Memory B cell (primary cell): ENCODE measurements at places on chromosomes 11 and 22.

GRCh38 chr22:40939202-40939601 lies 12.0 kb upstream of the RBX1 start:
- no peak for DNase-seq

- no peak for DNase-seq
Measured at GRCh38 chr11:119652907-119653659, 75.9 kb downstream of the NECTIN1 start.

DNA sequence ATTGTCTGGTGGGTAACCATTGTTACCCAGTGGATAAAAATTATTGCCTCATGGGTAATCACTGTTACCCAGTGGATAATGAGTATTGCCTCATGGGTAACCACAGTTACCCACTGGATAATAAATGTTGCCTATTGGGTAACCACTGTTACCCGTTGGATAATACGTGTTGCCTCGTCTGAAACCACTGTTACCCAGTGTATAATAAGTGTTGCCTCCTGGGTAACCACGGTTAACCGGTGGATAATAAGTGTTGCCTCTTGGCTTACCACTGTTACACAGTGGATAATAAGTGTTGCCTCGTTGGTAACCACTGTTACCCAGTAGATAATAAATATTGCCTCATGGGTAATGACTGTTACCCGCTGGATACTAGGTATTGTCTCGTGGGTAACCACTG lies 20.9 kb upstream of the NXPE4 start:
- no peak for DNase-seq

DNA sequence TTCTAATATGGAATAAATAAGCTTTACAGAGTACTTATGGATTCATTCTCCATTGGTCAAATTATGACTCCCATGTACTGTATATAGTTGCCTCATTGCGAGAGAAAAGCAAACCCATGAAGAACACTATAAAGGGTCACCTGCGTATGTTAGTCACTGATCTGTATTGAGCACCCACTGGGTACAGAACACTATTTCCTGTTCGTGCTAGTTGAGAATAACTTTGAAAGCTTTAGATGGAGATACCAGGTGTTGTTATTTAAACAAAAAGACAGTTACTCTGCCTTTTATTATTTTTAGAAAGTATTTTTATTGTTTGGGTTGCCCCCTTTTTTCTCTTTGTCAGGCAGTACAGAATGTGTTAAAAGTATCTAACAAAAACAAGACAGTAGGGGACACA lies 79.9 kb downstream of the DEUP1 start:
- no peak for DNase-seq

GRCh38 chr11:68297812-68298658 lies 14.4 kb upstream of the LRP5 start:
- peak; percentile 92 for DNase-seq

GRCh38 chr22:17258015-17258787 lies 39.0 kb upstream of the ADA2 start:
- DNase-seq, result peak; percentile 38

DNA sequence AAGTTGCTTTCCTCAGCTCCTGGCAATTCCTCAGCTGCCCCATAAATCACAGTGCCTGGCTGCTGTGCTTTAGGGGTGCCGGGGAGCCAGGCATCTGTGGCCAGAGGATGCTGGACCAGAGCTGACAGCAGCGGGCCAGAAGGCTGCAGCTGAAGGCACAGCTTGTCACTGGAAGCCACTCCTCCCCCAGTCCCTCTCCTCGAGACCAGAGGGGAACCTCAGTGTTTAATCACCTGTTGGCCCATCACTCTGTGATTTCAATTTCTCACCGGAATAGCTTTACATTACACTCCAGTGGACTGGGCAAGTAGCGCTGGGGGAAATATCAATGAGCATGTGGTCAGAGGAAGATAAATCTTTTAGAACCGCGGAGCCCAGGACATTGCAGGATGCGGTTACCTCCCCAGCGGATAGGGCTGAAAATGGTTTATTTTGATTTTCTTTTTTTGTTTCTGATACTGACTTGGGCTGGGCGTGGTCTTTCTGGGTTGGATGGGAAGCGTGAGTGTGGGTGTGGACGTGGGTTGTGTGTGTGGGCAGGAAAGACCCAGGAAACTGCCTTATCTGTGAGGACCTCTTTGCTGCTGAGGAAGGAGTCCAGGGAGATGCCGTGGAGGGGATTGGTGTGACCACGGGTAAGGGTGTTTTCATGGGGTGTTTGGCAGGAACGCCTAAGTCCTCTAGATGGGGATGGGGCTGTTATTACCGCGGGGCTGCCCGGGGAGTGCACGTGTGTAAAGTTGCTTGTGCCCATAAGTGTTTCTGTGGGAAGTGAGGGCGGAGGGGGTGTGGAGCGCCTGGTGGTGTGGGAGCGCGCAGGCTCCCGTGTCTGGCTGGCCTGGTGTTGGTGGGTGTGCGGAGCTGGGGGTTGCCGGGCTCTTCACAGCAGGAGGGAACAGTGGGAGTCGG lies 4.0 kb downstream of the DAGLA start:
- DNase-seq, result no peak

DNA sequence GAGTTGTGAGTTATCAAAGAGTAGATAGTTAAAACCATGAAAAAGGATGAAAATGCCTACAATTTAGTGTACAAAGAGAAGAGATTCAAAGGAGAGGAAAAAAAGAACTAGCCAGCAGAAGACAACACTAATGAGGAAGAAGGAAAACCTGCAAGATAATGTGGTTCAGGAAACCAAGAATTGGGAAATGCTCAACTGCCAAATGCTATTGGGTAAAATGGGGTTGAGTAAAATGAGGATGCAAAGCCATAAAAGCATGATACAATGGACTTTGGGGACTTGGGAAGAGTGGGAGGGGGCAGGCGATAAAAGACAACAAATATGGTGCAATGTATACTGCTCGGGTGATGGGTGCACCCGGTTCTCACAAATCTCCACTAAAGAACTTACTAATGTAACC lies 7.6 kb upstream of the OR52K2 start:
- DNase-seq, result no peak

DNA sequence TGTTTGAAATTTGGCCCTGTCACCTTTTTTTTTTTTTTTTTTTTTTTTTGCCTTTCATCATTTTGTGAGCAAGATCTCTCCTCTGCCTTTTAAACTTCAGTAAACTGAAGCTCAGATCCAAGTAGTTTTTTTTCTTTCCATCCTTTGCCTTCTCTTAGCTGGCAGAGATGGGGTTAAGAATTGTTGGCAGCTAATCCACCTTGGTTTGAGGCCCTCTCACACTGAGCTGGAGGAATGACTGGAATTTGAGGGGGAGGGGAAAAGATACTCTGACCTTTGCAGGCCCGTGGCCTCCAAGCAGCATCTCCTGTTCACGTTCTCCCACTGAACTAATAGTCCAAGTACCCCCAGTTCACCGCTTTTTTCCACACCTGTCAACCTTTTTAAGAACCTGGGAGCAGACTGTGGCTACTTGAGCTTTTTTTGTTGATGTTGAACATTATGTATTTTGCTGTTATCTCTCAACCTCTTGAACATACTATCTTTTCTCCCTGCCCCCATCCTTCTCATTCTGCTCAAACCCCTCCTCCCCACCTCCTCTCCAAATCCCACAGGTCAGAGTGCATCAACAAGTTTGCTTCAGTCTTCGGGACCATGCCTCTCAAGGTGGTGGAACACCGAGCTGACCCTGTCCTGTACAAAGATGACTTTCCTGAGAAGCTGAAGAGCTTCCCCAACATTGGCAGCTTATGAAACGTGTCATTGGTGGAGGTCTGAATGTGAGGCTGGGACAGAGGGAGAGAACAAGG lies 66.2 kb downstream of the ALX4 start:
- DNase-seq, result no peak

GRCh38 chr11:130212431-130212961 lies 52.9 kb downstream of the ST14 start:
- DNase-seq, result no peak

DNA sequence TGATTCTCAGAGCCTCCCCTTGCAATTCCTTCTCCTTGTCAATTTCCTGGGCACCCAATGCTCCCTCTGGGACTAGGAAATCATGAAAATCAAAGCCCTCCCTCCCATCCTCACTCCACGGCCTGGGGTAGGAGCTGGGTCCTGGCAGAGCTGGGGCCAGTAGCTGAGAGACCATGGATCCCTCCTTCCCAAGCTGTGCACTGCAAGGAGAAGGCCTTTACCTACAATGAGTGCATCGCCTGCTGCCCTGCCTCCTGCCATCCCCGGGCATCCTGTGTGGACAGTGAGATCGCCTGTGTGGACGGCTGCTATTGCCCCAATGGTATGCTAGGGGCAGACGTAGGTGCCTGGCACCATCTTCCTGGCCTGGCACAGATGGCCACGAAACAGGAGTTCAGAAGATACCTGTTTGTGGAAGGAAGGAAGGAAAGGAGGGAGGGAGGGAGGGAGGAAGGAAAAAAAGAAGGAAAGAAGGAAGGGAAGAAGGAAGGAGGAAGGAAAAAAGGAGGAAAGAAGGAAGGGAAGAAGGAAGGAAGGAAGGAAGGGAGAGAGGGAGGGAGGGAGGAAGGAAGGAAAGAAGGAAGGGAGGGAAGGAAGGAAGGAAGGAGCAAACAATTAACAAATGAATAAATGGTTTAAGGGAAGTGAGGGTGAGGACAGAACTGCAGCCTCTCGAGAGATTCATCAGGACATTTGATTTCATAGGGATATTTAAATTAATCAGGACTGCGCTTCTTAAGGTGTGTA lies 12.5 kb downstream of the OTOG start:
- DNase-seq, result no peak

DNA sequence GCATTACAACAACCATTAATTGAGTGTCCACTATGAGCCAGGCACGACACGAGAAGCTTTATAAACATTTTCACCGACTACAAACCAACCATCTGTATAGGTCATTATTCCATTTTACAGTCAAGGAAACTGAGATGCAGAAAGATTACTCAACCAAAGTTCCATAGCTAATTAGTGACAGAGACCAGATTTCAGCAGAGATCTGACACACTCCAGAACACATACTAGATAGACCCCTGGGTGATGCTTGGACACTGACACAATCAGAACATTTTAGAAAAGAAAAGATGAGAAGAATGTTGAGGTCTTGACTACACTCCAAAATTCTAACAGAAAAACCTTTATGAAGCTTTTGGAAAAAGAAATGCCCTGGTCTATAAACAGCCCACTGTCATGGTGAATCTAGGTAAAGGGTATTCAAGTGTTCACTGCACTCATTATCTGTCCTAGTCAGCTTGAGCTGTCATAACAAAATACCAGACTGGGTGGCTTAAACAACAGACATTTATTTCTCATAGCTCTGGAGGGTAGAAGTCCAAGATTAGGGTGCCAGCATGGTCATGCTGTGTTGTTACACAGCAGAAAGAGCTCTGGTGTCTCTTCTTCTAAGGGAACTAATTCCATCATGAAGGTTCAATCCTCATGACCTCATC lies 89.0 kb downstream of the RELT start:
- no peak for DNase-seq

DNA sequence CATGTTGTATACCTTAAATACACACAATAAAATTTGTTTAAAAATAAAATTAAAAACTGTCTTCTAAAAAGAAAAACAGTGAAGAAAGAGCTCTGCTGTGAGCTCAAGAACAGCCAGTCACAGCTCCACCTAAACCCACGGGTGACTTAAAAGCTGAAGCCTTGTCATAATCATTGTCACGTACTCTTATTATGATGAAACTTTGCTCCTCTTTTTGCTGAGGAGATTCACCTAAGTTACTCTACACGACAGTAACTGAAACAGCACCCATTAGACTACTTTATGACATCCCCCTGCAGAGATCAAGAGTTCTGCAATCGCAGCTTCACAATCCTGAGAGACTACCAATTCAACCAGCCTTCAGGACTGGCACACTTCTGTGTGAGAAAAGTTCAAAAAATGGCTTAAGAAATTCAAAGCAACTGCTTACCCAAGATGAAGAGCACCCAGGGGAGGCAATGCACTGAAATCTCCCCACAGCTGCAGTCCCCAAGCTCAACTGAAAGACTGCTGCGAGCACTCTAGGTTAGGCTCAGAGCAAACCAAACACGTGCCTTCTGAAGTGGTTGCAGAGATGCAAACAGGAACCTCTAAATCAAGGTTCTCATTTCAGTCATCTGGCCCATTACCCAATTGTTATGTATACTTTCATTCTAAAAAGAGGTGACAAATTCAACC lies at the start of gene JAML:
Gene JAML (minus strand): TSS at position 501 of the 678 bp plus-strand sequence. CDS start 10,145 bp downstream, outside the sequence.
- DNase-seq, result no peak

DNA sequence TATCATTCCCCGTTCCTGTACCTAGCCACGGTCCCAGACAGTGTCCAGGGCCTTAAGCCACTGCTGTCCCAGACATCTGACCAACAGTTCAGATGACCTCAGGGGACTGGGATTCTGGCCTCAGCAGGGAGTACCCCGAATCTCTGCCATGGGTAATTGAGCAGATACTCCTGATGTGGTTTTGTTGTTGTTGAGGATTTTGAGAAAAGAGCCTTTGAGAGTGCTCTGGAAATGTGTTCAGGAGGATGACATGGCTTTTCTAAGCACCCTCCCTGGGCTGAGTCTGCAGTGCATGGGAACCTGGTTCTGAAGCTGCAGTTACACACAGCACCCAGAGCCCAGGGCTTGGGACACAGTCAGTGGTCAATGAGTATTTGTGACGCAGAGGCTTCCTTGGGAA lies 30.4 kb downstream of the ADAMTS15 start:
- DNase-seq, result no peak

DNA sequence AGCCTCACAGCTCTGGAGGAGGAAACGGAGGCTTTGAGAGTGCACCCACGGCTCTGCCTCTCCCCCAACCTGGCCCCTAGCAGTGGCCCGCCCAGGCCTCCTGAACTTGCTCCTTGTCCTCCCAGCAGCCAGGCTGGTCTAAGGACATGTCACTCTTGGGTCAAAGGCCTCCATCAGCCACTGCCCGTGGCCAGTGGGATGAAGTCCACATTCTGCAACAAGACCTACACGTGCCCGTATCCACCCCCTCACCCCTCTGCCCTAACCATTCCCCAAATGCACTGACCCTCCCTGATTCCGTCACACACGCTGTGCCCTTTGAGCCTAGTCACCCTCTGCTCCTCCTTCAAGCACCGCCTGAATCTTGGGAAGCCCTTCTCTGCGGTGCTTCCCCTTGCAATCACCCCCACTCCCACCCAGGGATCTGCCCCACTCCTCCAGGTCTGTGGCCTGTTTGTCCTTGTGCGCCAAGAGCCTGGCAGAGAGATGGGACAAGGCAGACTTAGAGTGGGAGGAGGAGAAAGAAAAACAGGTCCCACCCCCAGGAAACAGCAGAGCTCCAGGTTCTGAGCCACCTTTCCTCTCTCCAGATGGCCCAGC lies 37.5 kb upstream of the TEF start:
- no peak for DNase-seq

DNA sequence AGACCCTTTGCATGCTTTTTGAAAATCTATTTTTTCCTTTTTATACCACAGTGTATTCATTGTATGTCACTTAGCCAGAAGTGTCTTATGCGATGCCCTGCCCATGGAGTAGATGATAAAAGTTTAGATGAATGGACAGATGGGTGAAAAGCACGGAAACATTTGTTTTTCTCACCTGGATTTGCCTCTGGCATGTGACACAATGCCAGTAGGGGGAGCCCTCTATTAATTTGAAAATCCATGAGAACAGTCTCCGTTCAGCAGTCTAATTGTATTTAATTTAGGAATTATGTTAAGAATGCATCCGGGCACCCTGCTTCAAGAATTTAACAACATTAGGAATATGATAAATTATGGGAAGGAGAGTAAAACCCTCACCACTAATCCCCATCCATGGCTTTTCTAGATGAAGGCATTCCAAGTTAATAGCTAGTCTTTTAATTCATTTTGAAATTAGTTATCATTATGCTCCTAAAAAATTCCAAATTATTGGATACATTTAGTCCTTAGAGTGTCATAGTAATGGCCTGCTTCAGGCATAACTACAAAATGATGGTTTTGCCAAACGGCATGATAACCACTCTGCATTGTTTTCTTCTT lies 55.3 kb upstream of the ALKBH3 start:
- DNase-seq, result no peak

- no peak for DNase-seq
Measured at GRCh38 chr11:850775-851763, 8.4 kb downstream of the TSPAN4 start.

- no peak for DNase-seq
Measured at GRCh38 chr11:14413307-14414069, 54.5 kb upstream of the RRAS2 start.
